Karpas-422 (cell line): ENCODE measurements at places on chromosomes 7 and 10. TPM values are rescaled to one million over a fixed set of nuclear protein-coding genes. Genes with fewer than 3 reads are reported as not detected.

Gene MAGI2
- 0.40 and 0.93 TPM in 2 replicates for total RNA-seq

Gene SERPINE1
- total RNA-seq: not detected in 2 replicates

Gene MTERF1
- total RNA-seq: 21.1 and 25.5 TPM in 2 replicates

Gene TUBAL3
- total RNA-seq: 0.11 TPM in 1 of 2 replicates, not detected in the other

GRCh38 chr7:129257168-129257567, 32.3 kb downstream of the AHCYL2 start:
- no peaks in the 10 kb centered on the region; the same call in 1 of the 2 replicates for H3K27me3 ChIP-seq
- no peak overlapping the region for H3K4me3 ChIP-seq
- no peaks in the 10 kb centered on the region for H3K36me3 ChIP-seq
- DNase-seq: no peak

DNA sequence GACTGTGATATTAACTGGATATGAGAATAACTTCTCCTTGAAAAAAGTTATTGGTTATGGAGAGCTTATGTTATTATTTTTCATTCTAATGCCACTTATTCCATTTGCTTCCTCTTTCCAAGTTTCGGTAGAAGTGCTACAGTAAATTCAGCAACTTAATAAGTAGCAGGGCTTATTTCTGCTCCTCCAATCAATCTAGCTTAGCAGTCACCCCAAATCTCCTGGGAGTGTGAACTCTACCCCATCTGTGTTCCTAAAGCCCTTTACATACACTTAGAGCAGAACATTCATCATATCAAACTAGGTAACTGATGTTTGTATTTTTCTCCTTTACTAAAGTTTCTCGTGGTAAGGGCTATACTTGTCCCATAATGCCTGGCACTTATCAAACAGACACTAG, 8.7 kb downstream of the ARL3 start:
- peak overlapping the region; percentile 45 for H3K4me3 ChIP-seq
- no peaks in the 10 kb centered on the region for H3K36me3 ChIP-seq
- peak; percentile 90 for DNase-seq
- H3K27ac ChIP-seq: peak overlapping the region; percentile 89
- H3K27me3 ChIP-seq: no peaks in the 10 kb centered on the region

Gene SSC4D
- not detected in 2 replicates for total RNA-seq

Gene MUC12
- total RNA-seq: not detected in 2 replicates

DNA sequence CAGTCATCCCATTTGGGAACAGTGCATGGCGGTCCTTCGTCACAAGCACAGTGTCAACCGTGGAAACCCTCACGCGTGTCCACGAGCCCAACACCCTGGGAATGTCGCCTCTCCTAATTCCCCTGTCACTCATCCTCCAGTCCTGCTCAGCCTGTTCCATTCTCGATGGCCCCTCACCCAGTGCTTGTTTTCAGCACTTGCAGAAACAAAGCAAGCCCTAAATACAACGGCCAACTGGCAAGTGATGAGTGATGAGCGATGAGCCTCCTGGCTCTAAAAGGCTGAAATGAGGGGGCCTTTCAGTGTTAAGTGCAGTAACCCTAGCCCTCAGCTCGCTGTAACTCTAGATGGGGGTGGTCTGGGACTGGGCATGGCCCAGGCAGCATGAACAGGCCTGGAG, 22.6 kb downstream of the NKX2-3 start:
- H3K4me1 ChIP-seq: no peaks in the 10 kb centered on the region
- DNase-seq: no peak
- 0 out of 2 replicates have a peak, but pooled peaks cover 3% of the 10 kb centered on the region for H3K27me3 ChIP-seq
- H3K27ac ChIP-seq: no peak overlapping the region
- H3K4me3 ChIP-seq: no peak overlapping the region

DNA sequence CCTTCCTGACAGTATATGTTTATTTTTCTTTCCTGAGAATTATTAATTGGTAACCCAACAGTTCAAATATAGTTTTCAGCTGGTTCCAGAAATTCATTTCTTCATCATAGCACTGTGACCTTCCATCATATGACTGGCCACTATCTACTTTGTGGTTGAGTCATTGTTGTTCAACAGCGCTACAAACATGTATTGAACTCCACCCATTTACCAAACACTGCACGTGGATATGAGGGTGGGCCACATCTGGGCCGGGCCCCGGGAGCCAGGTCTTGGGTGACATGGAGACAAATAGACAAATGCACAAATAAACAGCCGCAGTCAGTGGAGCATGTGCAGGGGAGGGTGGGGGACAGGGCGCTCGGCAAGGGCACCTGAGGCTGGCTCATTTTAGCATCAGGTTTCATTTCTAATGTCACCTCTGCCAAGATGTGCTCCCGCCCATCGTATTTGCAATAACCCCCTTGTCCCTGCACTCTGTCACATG, 24.0 kb upstream of the EEPD1 start:
- H3K4me1 ChIP-seq: peaks cover 5% of the 10 kb centered on the region; the same call in 1 of the 2 replicates
- H3K4me3 ChIP-seq: no peak overlapping the region
- H3K27ac ChIP-seq: no peak overlapping the region
- no peaks in the 10 kb centered on the region for H3K27me3 ChIP-seq
- no peaks in the 10 kb centered on the region for H3K36me3 ChIP-seq

DNA sequence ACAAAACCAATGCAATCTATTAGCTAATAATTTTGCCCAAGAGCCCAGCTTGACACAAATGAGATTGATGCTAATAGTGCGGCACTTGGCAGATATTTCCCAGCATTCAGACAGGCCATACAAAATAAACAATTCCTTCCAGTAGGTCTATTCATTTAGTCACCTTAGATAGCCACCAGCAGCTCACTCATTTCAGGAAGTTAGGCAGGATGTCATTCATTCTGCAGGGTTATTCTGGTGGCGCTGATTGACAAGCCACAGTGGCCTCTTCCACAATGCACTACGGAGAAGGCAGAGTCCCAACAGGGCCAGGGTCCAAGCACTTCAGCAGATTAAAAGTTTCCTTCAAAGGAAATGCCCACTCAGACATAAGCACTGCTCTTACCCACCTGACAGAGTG, 55.8 kb downstream of the PIK3AP1 start:
- no peak overlapping the region for H3K27ac ChIP-seq
- no peak overlapping the region for H3K4me3 ChIP-seq
- DNase-seq: no peak
- no peaks in the 10 kb centered on the region for H3K27me3 ChIP-seq
- H3K36me3 ChIP-seq: no peaks in the 10 kb centered on the region

- no peak for DNase-seq
Measured at GRCh38 chr7:126589068-126589684, 663.6 kb downstream of the GRM8 start.

Gene OPALIN
- not detected in 2 replicates for total RNA-seq

DNA sequence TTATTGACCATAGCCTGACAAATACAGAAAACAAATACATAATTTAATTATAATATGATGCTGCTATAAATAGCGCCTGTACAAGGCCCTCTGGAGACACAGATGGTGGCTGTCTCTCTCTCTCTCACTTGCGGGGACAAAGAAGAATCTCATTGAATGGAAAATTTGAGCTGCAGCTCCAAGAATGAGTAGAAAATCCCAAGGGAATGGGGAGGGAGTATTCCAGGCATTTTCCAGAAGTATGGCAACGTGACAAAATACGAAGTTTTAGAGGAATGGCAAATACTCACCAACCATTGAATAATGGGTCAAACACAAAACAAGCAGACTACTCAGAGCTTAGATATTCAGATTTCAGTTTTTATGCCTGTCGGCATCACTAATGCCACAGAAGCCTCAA, 179.9 kb downstream of the NRP1 start:
- H3K27ac ChIP-seq: no peak overlapping the region
- H3K4me1 ChIP-seq: peaks cover 41% of the 10 kb centered on the region
- H3K36me3 ChIP-seq: no peaks in the 10 kb centered on the region
- peaks cover 2% of the 10 kb centered on the region; the same call in 1 of the 2 replicates for H3K27me3 ChIP-seq
- DNase-seq: no peak

GRCh38 chr10:119796039-119796438, 70.2 kb downstream of the INPP5F start:
- peaks cover 10% of the 10 kb centered on the region for H3K4me1 ChIP-seq
- no peaks in the 10 kb centered on the region for H3K36me3 ChIP-seq
